Fibroblast of lung (primary cell): ENCODE measurements at places on chromosomes 6 and 20. TPM values are rescaled to one million over a fixed set of nuclear protein-coding genes. Genes with fewer than 3 reads are reported as not detected.

Gene SUPT3H
- 8.3 and 8.5 TPM in 2 replicates for total RNA-seq

Gene CNKSR3
- total RNA-seq, result 3.9 and 14.0 TPM in 2 replicates

Gene TFAP2A
- total RNA-seq, result not detected in 2 replicates

DNA sequence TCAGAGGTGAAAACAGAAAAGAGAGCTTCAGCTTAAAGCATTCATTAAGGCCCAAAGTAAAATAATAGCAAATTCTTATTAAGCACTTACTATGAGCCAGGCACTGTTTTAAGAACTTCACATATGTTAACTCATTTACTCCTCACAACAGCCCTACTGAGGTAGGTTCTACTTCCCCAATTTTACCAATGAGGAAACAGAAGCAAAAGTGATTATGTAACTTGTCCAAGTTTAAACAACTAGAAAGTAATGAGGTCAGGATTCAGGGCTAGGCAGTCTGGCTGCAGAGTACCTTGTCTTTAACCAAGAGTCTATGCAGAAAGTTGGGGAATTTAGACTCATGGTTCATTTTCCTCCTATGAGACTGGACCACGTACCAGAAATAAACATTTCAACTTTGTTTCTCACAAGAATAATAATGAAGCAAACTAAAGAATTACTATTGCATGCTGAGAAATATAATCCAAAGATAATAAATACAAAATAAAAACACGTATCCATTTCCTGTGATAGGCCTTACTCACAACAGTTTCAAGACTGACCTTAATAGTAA is 3.8 kb downstream of the COL21A1 start:
- DNase-seq, result no peak
- no peak overlapping the region for H3K27ac ChIP-seq
- peaks cover 3% of the 10 kb centered on the region for H3K4me1 ChIP-seq
- peaks cover 4% of the 10 kb centered on the region for H3K27me3 ChIP-seq

DNA sequence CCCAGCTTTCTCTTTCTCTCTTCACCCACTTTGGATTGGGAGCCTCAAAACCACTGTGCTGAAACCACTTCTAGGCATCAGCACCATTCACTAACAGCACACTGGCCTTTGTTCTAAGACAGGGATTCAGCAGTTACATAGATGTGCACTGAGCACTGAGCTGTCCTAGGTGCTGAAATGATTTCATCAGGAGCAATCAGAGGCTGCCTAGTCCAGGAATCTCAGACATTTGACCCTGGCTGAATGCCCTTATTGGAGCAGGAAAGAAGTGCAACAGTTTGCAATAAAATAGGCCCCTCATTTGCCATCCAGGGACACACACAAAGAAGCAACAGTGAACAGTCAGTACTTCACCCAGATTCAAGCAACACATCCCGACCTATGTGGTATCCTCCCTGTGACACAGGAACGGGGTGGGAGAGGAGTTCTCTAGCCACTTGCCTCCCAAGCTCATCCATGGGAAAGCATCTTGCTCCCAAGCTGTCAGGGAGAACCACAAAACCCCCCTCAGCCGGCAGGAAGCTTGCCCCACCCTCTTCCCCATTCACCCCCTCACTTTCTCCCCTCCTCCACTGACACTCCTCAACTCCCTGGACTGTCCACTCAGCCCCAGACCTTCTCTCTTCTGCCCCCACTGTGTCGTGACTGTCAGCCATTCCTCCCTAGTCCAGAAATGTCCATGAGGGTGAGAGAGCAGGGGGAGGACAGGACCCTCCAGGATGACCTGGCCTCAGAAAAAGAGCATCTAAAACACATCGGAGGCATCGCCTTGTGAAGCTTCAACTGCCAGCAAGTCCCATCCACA is 304.4 kb downstream of the PREX1 start:
- no peaks in the 10 kb centered on the region for H3K27me3 ChIP-seq
- no peaks in the 10 kb centered on the region for H3K4me1 ChIP-seq
- DNase-seq, result peak; percentile 57

GRCh38 chr6:74782346-74782745 is 423.5 kb downstream of the COL12A1 start:
- no peaks in the 10 kb centered on the region for H3K36me3 ChIP-seq
- H3K27ac ChIP-seq, result no peak overlapping the region
- no peaks in the 10 kb centered on the region for H3K4me1 ChIP-seq

DNA sequence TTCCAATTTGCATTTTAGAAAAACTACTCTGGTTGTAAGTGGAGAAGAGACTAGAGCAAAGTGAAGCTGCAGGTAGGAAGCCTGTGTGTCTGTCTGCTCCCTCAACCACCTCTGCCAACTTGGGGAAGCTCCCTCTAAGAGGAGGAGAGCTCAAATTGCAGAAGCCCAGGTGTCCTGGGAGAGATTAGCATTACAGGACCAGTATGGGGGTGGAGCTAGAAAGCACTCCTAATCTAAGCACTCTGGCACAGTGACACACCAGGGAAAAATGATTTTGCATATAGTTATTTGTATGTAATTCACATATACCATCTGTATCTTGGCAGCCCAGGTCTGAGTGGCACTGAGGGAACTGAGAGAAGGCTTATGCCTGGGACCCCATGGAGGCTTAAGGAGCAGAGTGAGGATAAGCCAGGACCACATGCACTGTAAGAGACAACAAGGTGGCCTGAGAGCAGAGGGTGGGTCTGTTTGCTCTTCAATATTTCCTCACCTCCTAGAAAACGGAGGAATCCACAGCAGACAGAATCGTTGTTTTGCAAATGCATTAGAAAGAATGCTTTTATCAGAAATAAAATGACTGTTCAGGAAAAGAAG is 13.6 kb downstream of the GSTA2 start:
- no peaks in the 10 kb centered on the region for H3K4me1 ChIP-seq
- H3K27ac ChIP-seq, result no peak overlapping the region
- no peak for DNase-seq
- no peaks in the 10 kb centered on the region for H3K27me3 ChIP-seq
- H3K4me3 ChIP-seq, result no peak overlapping the region

DNA sequence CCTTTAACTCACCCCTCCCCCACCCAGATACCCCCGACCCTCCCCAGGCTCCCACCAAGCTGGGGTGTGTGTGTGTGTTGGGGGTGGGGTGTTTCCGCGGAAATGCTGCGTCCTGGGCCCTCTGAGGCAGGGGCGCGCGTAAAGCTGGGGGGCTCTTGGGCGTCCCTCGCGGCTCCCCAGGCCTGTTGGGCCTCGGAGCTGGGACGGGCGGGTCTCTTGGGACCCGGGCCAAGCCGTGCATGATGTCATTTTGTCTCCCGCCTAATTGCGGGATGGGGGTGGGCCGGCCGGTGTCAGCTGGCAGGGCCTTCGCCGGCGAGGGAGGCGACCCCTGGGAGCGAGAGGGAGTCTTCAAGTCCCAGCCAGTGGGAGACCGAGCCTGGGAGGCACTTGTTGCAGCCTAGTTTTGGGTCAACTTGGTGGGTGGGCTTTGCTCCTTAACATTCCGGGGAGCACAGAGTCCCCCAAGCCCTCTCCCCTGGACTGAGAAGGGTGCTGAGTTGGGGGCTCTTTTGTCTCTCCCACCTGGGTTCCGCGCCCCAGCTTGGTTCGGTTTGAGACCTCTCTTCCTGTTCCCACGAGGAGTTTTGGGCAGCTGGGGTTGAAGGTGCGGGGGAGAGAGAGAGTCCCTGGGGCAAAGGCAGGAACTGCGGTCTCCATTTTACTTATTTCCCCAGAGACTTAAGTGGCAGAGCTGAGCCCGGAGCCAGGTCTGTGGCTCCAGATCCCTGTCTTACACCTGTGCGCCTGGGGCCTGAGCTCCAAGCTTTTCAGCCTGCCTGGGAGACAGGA is 623 bp downstream of the MYBL2 start:
- peak overlapping the region; percentile 19 for H3K4me3 ChIP-seq
- H3K27ac ChIP-seq, result no peak overlapping the region
- H3K4me1 ChIP-seq, result no peaks in the 10 kb centered on the region
- DNase-seq, result no peak

DNA sequence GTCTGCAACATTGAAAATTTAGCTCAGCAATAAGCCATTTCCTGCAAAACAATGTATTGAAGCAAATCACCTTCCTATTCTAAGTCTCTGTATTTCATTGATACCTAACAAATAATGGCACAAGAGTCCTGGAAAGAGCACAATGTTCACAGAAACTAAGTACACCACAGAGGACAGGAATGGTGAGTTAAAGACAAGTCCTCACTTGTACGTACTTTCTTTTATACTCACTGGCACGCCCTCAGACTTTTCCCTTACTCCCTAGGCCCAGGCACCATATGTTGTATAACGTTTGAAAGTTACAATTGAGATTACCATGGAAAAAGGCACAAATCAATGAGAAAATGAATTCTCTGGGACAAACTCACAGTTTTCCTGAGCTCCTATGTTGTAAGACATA is 683.0 kb upstream of the MANEA start:
- no peaks in the 10 kb centered on the region for H3K36me3 ChIP-seq
- H3K27me3 ChIP-seq, result no peaks in the 10 kb centered on the region
- H3K4me3 ChIP-seq, result no peak overlapping the region
- no peak overlapping the region for H3K27ac ChIP-seq
- H3K4me1 ChIP-seq, result no peaks in the 10 kb centered on the region
- no peak for DNase-seq

- DNase-seq, result no peak
- no peak overlapping the region for H3K4me3 ChIP-seq
- H3K27me3 ChIP-seq, result no peaks in the 10 kb centered on the region
- H3K4me1 ChIP-seq, result no peaks in the 10 kb centered on the region
Measured at GRCh38 chr20:34435589-34435988, 72.5 kb downstream of the ITCH start.
